ENCODE measurements at places on chromosomes 1 and 21. TPM values are rescaled to one million over a fixed set of nuclear protein-coding genes. Genes with fewer than 3 reads are reported as not detected.

TSACC gene
- total RNA-seq, result not detected

FCRL5 gene
- 0.50 TPM for total RNA-seq

- no peak for DNase-seq
These were observed 2.3 kb downstream of the TTC13 start for GRCh38 chr1:230976360-230976759.

GRCh38 chr1:206579747-206580437, 32.4 kb downstream of the EIF2D start:
- DNase-seq, result peak; percentile 94

DNA sequence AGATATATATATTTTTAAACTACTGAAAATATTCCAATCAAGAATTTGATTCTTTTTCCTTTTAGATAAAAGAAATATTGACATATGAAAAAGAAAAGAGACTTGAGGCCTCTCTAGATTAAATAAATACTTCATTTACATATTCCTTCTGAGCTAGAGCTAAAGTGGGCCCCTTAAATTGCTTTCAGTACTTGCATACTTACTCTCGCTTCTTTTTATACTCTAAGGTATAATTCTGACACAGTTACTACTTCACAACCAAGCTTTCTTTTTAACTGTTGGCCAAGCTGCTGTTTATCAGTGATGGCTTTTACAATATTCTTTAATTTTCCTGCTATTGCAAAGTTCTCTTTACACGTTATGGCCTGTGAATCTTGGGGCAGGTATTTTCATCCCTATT, 24.6 kb downstream of the EXTL2 start:
- no peak for DNase-seq

Data from esophagus muscularis mucosa (tissue), 4 donors.